ENCODE measurements at places on chromosomes 4 and X.

DNA sequence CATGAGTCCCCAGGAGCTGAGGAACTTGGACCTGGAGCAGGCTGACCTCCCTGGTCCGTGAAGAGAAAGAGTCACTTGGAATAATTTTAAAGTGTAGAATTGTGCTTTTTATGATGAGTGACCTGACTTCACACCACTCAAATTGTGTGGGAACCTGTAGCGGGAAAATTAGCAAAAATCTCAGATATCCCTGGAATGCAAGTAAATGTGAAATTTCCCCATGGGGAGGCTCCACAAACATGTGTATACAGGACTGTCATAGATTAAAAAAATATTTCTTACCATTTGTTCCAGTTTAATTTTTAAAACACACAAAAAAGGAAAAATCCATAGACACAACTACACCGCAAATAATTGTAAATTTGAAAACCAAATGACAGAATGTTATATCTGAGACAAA, 1079.6 kb upstream of the PABPC4L start:
- no peak for DNase-seq

DNA sequence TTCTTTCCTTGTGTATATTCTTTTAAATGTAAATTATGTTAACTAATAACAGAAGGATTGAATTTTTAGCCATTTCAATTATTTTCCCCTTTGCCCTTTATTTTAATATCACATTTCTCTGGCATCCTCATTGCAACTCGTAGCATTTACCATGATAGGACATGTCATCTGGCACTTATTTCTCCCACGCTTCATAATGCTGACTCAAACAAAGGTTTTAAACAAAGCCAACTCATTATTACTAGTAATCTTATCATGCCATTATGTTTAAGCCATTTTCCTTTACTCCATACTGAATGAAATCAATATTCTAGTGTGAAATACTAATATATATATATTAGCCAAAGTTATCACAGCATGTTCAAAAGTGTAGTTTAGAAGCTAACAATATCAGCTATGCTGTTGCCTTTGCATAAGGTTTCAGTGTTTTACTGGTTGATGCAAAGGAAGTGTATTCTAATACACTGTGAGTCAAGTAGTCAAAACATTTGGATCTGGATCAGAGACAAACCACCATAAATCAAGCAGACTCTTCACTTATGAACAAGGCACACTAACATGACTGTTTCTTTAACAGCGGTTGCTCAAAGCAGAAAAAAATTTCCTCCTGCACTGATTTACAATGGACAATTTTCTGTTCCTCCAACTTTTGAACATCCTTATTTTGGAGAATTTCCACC, 281.6 kb downstream of the SLC7A11 start:
- DNase-seq = no peak

DNA sequence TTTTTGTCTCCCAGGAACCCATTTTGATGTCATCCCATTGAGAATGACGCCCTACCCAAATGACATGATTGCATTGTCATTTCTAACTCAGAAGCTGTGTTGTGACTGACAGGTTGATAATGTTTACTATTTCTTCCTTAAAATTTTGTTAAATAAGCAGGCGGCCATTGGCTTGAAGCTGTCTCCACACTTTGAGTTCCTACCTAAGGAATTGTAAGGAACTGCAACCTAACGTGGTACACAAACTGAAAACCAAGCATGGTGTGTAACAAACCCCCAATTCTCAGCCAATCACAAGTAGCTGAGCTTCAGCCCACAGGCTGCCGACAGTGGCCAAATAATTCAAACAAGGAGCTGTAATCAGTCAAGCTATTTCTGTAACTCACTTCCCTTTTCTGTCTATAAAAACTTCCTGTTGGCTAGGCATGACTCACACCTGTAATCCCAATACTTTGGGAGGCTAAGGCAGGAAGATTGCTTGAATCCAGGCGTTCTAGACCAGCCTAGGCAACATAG, 2.9 kb upstream of the MND1 start:
- peak; percentile 38 for DNase-seq

- no peak for DNase-seq
Measured at GRCh38 chr4:5996641-5997040, 21.6 kb downstream of the C4orf50 start.

DNA sequence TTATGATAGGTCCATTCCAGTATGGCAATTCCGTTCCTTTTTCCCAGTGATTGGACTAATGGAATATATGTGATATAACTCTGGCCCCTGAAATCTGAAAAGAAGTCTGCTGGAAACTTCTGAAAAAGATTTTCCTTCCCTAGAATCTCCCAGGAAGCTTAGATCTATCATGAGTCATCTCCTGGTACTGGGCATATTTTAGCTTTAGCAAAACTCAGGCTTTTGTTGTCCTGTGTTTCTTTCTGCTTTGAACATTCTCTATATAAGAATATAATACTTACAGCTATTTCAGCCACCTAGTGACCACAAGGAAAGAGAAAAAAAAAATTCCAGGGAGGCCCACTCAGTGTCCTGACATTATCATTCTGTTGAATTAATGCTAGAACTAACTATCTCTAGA, 597.2 kb upstream of the GRIA3 start:
- no peak for DNase-seq

DNA sequence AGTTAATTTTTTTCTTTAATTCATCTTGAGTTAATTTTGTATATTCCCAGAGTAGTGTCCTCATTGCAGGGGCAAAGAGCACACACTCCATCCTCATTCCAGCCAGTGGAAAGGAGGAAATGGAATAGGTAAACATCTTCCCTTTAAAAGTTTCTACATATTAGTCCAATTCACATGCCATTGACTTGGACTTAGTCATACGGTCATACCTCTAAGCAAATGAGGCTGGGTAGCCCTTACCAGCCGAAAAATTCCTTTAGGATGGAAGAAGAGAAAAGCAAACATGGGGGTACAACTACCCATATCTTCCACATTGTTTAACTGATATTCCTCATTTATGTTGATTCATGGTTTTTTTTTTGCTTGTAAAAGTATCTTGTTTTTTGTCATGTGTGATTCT, 37.4 kb upstream of the NDP start:
- DNase-seq = no peak

DNA sequence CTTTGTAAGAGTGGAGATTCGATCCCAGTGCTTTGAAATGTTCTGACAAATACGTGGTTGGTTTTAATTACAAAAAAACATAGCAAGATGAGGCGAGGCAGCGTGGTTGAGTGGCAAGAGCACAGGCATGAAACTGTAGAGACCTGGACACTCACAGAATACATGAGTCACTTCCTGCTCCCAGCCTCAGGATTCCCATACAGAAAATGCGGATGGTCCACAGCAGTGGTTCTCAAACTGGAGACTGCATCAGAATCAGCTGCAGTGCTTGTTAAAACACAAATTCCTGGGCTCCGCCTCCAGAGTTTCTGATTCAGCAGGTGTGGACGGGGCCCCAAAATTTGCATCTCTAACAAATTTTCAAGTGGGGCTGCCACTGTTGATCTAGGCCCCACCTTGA, 10.1 kb downstream of the OTOP1 start:
- no peak for DNase-seq

- no peak for DNase-seq
Measured at GRCh38 chrX:39725114-39725513, 372.6 kb downstream of the BCOR start.

DNA sequence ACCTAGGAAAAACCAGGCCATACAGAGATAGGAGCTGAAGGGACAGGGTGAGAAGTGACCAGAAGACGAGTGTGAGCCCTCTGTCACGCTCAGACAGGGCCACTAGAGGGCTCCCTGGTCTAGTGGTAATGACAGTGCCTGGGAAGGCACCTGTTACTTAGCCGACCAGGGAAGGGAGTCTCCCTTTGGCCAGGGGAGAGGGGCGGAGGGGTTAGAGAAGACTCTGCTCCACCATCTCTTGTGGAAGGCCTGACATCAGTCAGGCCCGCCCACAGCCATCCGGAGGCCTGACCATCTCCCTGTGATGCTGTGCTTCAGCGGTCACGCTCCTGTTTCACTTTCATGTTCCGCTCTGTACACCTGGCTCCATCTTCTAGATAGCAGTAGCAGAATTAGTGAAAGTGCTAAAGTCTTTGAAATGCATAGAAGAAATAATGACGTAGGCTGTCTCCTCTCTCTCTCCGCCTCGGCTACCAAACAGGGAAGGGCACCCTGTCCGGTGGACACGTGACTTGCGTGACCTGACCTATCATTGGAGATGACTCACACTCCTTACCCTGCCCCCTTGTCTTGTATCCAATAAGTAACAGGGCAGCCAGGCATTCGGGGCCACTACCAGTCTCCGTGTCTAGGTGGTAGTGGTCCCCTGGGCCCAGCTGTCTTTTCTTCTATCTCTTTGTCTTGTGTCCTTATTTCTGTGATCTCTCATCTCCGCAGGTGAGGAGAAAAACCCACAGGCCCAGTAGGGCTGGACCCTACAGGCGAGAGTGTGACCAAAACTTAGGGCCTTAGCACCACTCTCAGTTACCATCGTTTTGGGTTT, 26.7 kb downstream of the HTT-AS start:
- peak; percentile 68 for DNase-seq

DNA sequence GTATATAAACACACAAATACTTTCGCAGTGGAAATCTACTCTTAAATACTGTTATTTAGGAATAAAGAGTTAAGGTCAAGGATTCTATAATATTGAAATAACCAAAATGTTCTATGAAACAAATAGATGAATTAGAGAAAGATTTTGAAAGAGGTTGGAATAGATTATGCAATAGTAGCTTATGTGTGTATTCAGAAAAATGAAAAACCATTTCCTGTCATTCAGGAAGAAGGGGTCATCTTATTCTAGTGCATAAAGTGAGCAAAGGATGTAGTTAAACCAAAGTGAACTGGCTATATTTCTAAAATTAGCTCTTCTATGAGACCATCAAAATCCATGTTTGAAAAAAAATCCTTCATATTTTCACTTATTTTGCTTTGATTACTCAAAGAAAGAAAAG, 30.0 kb upstream of the MYOZ2 start:
- DNase-seq = no peak

- DNase-seq = no peak
Measured at GRCh38 chr4:113384600-113384999, 335.1 kb downstream of the ANK2 start.

DNA sequence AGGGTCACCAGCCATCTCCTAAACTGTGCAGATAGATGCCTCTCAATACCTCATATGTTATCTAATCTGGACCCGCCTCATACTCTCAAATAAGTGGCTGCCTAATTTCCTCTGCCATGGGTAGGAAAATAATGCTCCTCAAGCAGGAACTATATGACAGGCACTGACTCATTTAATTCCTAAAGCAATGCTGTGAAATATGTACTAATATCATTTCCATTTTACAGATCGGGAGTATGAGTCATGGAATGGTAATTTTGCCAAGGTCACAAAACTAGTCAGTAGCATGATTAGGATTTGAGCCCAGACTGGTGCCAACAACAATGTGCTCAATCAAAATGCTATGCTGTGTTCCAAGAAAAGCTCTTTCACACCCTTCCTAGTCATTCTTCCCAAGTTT, 3.0 kb upstream of the NXT2 start:
- peak; percentile 69 for DNase-seq

DNA sequence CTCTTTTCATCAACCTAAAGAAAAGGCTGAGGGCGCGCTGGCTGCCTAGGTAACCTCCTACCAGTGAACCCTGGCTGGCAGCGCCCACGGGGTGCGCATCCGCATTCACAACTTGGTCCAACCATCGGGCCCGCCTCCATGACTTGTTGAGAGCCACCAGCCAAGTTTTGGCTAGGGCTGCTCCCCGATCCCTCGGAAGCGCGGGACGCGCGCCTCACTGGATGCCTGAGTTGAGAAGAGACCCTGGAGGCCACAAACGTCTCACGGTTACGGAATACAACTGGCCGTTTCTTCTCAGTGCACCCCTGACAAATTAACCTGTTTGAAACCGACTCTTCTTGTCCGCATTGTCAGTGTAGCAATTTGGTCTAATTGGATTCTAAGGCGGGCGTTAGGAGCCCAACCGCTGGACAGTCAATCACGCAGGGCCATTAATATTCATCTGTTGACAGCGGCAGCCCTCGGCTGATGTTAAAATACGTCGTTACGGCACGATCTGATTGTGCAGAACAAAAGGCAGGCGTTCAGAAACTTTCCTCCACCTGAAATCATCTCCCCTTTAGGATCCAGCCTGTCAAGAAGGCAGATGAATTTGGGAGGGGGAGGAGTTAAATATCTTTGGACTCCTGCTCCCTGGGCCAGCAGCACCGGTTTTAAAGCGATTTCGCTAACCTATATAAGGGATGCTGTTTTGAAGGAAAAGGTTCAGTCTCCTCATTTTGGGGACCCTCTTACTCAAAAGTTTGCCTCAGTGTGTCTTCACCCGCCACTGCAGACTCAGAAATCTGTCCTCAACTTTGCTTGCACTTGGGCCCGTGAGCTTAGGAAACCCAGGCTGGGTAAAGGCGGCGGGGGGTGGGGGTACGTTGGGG, 1.2 kb downstream of the GPC3 start:
- no peak for DNase-seq

DNA sequence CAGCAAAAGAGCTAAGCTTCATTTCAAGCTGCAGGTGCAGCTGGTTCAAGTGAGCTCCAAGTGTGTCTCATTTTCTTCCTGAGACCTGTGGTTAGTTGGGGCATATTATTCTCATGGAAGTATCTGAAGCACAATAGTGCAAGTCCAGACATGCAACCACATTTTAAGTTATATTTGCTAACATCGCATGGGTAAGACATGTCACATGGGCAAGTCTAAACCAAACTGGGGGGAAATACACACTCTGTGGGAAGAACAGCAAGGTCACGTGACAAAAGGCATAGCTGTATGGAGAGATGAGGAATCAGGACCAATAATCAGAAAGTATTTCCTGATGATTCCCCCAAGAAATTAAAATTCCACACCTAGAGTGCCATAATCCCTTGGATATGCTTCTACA, 94.9 kb upstream of the NDP start:
- DNase-seq = no peak

DNA sequence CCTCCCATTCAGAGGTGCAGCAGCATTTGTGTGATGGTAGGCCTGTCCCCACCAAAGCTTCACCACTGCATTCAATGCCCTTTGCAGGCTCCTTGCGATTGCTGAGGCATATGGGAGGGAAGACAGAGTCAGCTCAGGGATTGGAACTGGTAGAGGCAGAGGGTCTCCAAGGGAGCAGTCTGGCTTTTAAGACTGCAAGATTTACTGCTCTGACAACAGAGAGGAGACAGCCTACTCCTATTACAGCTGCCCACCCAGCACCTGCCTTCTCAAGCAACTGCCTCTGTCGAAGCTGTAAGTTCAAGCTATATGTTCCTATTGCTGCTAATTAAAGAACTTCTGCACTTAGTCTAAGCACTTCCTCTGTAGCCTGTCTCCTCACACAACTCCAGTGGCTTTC, 481.8 kb downstream of the FGF13 start:
- DNase-seq = no peak

DNA sequence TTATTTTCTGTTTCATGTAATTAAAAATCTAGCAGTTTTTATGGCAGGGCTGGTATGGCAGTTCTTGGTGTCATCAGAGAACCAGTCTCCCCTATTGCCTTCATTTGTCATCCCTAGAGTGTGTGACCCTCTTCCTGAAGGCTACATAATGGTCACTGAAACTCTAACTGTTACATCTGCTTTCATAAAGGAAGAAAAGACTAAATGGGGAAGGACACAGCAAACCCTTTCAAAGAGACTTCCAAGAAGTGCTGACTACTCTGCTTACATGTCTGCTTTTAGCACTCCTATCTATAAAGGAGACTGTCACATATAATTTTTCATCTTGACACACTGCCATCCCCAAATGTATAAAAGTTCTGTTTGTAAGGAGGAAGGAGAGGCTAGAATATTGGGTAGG, 105.9 kb upstream of the DIAPH2 start:
- no peak for DNase-seq

GRCh38 chr4:16530688-16531635, 304.7 kb upstream of the TAPT1 start:
- DNase-seq = no peak
